NCI-H2081 (cell line): ENCODE measurements at places on chromosomes 12 and 14.
A peak's percentile ranks its signal among the peaks of the same experiment; 100 is the strongest.

DNA sequence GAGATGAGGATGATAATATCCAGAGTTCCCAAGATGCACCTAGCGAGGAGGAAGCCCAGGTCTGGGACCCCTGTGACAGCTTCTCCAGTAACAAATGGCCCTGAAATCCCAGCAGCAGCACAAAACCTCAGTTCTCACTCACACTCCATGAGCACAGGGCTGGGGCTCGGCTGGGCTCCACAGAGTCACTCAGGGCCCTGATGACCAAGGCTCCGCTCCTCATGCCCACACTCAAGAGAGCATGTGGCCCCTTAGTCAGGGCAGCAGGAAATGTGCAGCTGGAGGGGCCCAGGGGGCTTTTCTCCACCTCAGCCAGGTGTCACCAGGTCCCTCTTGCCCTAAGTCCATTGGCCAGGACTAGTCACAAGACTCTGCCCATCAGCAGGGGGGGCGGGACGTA is 242.7 kb upstream of the SFSWAP start:
- no peak for DNase-seq

DNA sequence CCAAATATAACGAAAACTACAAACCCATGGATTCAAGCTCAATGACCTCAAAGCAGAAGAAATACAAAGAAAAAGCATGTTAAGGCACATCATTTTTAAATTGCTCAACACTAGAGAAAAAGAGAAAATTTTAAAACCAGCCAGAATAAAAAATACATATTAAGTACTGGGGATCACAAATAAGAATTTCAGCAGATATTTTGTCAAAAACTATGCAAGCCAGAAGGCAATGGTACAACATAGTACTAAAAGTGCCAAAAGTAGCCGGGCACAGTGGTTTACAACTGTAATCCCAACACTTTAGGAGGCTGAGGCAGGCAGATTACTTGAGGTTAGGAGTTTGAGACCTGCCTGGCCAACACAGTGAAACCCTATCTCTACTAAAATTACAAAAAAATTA is 10.2 kb downstream of the SGPP1 start:
- DNase-seq, result no peak

- peak; percentile 6 for DNase-seq
Observed at GRCh38 chr12:87274594-87275245, 754.5 kb downstream of the C12orf50 start.

DNA sequence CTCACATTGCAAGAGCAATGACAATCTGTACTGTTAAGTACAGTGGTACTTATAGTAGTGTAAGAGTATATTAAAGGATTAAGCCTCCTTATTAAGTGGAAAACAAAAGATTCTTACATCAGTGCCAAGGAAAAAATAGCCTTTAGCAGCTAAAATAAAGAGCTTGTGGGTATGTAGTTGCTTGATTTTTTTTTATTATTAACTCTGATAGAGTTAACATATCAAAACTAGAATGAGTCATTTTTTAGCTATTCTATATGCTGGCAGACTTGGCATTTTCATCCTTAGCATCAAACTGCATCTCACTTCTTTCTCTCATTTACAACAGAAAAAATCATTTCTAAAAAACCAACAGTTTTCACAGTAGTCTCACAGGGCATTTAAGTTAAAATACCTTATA is 86.5 kb downstream of the ATP2B1 start:
- no peak for DNase-seq

GRCh38 chr12:44960856-44961255 is 84.7 kb upstream of the NELL2 start:
- DNase-seq, result no peak

GRCh38 chr14:76953311-76953945 is 75.1 kb downstream of the IRF2BPL start:
- no peak for DNase-seq

GRCh38 chr12:117437516-117438255 is 76.3 kb upstream of the NOS1 start:
- DNase-seq, result no peak

DNA sequence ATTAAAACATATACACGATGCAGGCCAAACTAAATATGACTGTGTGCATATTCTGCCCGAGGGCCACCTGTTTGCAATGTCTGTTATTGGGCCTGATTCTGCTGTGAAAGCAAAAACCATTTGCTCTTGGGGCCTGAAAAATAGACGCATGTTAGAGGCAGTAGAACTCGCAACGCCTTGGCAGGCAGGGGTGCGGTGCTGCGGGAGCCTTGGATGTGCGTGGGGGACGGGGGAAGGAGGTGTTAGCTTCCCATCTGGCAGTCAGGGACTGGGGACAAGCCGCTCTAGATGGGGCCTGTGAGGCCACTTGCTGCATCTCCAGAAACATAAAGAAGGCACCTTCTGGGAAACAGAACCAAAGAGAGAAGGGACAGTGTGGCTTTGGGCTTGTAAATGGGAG is 216.3 kb downstream of the PHETA1 start:
- DNase-seq, result no peak

GRCh38 chr14:59897757-59898383 is 22.1 kb upstream of the LRRC9 start:
- DNase-seq, result peak; percentile 43
